ENCODE measurements at places on chromosomes 12 and 14.

GRCh38 chr12:29565727-29566126 lies 68.2 kb upstream of the OVCH1 start:
- DNase-seq = no peak

GRCh38 chr12:123912415-123913380 lies 59.9 kb downstream of the CCDC92 start:
- DNase-seq = no peak

DNA sequence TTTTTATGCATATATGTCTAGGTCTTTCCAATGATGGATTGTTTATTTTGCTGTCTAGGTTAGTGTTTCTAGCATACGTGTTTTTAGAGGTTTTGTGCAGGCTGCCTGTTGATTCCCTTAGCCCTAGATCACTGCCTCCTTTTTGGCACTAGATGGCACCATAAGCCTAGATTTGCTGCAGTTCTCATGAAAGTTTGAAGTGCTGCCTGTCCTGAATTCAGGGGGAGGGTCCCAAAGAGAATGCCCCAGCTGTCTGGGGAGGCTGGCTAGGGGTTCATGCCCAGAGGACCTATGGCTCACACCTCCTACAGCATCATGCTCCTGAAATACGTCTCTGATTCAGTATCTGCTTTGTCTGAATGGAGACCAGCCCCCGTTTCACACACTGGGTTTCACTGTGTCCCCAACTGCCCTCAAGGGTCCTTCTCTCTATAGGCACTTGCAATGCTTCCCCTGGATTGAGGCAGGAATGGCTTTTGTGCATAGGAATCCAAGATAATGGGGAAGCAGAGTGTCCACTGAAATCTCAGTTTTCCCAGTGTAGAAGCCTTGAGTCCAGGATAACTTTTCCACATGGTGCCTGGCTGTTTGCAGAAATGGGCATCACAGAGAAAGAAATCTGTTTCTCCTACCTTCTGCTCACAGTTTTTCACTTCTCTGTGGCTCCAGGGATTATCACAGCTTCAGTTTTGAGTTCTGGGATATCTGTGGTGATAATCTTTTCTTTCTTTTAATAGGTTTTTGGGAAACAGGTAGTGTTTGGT lies 14.2 kb upstream of the TXNRD1 start:
- DNase-seq = no peak

DNA sequence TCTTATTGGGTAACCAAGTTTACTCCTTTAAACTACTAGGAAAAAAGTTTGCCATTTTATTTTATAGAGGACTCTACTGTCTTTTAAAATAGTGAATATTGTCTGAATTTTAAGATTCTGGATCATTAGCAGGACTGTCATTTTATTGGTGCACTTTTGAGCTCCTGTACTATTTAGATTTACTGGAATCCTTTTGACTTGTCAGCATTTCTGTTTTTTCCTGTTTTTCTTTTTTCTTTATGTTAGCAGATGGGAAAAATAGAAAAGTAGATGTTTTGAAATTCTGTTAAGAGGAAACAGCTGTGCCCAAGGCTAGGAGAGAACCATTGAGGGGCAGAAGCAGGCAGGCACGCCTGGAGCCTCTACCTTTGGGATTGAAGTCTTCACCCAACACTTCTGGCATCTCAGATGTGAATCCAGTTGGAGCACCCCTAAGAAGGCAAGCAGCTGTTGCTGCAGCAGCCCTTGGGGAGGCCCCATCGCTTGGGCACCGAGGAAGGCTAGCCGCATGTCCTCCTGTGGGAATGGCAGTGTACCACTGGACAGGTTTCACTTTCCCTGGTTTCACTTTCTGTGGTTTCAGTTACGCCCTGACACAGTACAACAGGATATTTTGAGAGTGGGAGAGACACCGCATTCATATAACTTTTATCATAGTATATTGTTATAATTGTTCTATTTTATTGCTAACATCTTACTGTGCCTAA lies 11.5 kb downstream of the RIMKLB start:
- DNase-seq = no peak

DNA sequence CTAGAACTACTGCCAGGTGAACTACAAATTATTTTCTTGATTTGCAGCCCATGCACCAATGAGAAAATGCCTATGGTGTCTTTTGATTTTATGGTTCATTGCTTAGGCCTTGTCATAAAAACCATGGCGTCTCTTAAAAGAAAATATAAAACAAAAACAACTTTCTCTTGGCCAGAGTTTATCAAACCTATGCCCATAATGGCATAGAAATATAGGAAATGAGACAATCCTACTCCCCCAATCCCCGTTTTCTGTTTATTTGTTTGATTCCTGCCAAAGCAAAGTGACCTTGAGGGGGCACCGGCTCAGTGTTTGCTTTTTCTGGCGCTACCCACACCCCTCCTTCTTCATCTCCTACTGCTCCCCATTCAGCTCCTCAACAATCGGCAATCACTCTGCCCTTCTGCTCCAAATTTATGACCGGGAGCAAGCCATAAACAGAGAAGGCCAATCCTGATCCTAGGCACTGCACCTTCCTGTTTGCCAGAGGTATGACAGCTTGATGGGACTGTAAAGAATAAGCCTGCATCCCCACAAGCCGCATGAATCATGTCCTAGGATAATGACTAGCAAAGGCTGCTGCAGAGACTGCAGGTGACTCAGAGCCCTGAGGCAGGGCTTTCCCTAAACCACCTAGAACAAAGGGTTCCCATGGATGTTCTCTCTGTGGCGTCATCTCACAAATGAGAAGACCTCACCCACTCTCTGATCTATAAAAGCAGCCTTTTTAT lies 874.9 kb downstream of the NRXN3 start:
- no peak for DNase-seq

DNA sequence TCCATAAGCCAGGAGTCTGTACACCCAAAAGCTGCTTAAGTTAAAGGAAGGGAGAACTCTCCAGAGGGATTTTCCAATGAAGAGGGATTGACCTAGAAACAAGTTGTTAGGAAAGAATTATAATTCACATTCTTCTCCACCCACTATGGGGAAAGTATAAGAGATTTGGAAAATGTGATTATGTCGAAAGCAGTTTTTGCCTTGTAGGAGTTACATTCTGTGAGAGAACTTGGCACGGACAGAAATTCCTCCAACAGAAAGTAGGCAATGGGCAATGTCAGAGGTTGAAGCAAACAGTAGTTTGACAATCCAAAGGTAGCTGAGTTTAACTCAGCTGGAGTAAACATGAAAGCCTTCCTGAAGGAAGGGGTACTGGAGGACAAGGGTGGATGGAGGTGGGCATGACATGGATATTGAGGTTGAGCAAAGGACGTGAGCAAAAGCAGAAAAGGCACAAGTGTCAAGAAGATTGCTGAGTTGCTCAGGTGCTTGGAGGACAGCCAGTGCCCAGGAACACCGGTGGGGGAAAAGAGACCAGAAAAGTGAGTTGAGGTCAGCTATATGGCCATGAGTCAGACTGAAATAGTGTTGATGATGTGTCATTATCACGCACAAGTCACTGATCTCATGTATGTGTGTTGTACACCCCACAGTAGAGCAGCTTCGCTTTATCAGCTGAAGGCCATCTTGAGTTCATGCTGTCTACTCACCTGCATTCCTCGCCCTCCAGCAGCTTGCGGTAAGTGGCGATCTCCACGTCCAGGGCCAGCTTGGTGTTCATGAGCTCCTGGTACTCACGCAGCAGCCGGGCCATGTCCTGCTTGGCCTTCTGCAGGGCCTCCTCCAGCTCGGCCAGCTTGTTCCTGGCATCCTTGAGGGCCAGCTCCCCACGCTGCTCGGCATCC lies 4.0 kb downstream of the KRT5 start:
- DNase-seq = no peak

DNA sequence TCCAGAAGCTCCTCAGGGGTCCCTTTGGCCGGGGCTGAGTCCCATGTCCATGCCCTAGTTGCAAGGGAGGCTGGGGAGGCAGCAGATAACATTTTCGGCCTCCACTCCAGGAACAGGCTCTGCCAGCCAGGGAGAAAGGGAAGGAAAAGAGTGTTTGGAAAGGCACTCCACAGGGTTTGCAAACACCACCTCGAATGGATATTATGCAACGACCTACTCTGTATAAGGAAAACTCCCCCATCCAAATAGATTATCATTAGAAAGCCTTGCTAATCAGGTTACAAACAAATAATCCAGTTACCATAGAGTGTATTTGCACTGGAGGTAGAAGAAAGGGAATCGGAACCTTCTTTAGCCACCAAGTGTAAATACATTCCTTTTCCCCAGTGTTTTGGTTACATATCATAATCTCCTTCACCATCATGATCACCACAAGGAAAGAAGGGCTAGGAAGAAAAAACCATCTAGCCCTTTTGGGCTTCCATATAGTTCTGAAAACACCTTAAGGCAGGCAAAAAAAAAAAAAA lies 40.4 kb downstream of the TMCC3 start:
- no peak for DNase-seq

DNA sequence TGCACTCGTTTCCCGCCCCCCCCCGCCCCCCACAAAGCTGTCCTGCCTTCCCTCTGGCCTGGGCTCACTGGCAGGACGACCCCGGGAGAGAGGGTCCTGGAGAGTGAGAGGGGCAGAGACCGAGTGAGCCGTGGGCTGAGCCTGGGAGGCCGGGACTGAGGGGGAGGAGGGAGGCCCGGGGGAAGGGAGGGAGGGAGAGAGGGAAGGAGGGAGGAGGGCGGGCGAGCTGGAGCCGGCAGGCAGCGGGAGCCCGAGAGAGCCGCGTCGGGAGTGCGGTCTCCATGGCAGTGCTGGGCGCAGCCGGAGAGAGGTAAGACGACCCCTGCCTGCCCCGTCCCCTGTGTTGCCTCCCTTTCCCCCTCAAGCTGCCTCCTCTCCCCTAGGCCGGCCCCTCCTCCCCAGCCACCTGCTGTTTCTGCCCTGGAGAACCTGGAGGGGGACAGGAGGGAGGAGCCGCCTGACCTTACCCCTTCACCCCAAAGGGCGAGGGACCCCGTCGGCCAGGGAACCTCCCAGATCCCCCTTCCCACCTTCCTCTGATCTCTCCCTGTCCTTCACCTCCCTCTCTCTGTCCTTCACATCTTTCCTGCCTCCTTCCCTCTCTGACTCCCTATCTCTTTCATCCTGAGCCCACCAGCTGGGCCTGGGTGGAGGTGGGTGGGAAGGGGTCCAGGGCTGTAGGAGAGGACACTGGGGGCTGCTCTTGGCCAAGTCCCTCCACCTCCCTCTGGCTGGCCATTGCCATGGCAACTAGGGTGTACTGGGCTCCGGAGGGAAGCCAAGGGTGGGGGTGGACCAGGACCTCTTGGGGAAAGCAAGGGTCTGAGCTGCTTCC lies at the start of gene GPR162:
Gene GPR162 (plus strand): TSS at position 231 of the 835 bp plus-strand sequence. CDS start 2,078 bp downstream, outside the sequence.
- peak; percentile 85 for DNase-seq

DNA sequence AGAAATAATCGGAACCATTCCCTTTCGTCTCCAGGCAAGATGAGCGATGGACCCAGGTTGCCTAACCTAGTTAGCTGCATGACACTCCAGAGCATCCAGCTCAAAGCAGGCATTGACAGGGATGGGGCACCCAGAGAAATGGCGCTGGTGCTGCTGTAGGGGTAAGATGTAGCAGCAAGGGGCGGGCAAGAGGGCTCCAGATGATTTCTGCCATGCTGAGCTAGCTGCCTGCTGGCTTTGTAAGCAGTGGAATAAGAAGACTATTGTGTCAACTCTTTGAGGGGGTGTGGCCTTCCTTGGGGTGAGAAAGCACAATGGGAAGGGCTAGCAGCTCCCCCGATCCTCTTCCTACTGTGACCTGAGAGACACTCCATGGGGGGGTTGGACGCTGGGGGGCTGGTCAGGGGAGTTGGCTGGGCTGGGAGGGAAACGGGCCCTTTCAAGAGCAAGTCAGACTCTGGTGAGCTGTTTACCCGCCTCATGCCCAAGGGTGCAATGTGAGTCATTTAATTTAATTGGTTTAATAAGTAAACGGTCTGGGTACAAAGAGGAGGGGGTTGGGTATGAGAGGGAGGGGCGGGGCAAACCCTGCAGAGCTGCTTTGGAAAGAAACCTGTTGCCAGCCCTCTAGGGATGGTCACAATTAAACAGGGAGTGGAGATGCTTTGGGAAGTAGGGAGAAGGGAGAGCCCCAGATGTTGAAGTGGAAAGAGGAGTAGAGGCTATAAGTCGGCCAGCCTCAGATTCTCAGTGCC lies 50.5 kb downstream of the B4GALNT3 start:
- DNase-seq = no peak

- no peak for DNase-seq
Observed at GRCh38 chr14:51335531-51335930, 95.5 kb downstream of the TMX1 start.

DNA sequence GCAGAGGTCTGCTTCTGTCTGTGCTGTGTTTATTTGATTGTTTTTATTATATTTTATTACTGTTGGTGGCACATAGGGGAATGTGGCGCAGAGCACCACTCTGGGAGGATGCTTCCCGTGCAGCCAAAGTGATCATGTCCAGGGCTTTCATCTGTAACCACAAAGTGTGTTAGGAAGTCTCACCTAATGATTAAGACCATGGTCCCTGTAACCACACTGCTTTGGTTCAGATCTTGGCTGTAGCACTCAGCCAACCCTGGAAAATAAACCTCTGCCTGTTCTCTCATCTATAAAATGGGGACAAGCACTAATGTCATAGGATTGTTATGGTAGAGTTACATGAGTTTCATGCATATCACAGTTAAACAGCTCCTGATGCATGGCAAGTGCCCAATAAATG lies 1.9 kb downstream of the RESF1 start:
- no peak for DNase-seq

DNA sequence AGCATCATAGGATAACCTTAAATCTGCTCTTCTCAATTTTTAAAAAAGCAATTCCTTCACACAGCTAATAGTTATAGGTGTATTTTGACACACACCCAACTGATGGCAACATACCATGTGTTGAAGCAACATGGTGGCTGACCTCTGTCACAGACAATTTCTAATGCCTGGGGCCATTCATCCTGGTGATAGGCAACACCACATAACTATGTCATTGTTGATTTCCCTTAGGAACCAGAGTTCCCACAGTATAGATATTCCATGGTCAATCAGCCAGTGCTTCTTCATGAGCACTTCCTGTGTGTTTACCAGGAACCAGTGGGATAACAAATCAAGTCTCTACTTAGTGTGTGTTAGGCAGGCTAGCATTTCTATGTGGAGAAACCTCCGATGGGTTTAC lies 88.3 kb downstream of the FIGNL2 start:
- DNase-seq = no peak

- no peak for DNase-seq
Observed at GRCh38 chr14:37051153-37051552, 121.3 kb downstream of the SLC25A21 start.

DNA sequence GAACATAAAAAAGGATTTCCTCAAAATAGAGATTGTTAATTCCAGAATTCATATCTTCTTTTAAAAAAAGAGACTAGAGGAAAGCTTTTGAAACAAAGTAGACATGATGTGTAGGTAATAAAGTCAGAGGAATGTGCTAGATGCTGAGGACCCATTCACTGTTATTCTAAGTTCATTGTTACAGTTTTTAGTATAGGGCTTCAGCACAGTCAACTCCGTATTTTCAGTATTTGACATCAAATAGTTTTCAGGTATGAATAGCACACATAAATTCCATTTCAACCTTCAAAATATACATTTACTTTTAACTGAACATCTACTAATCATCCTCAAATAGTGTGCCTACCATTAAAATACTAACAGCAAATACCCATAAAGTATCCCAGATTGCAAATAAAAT lies 227.8 kb downstream of the EPS8 start:
- DNase-seq = no peak

- no peak for DNase-seq
Observed at GRCh38 chr14:67820428-67820971, 921 bp downstream of the RAD51B start.

- DNase-seq = no peak
Observed at GRCh38 chr14:89061696-89062095, 237.2 kb downstream of the TTC8 start.
